NCI-H2081 treated with DMSO at 0.1 percent for 48 hours (cell line): ENCODE measurements at places on chromosomes 16 and 17.

GRCh38 chr17:78151514-78152008 is 5.4 kb downstream of the C17orf99 start:
- DNase-seq, result no peak

DNA sequence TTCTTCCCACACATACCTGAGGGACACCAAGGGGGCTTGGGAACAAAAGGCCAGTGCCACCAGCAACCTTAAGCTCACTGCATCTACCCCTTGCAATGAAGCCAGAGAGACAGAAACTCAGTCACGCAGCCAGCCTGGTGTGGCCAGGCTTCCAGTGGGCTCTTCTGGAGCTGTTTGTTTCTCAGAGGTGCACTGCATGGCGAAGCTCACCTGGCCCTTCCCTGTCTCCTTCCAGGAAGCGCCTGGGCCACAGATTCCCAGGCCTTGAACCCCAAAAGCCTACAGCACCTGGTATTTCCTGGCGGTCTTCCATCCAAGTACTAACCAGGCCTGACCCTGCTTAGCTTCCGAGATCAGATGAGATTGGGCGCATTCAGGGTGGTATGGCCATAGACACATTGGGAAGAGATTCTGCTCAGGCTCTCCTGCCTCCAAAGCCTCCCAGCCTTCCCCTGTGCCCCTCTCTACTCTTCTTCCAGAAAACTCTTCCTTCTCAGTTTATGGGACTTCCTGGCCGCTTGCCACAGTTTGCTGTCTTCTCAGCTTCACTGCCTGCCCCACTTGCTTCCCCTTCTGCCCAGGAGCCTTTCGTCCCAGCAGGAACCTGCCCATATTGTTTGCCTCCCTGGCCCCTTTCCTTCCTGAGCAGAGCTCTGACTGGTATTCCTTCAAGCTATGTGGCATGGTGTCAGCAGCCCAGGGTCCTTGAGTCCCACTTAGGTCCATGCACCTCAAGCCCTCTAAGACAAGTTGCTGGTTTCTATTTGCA is 1.6 kb downstream of the CISD3 start:
- DNase-seq, result no peak

- no peak for DNase-seq
Measured at GRCh38 chr17:69812240-69812837, 262.7 kb upstream of the KCNJ16 start.

DNA sequence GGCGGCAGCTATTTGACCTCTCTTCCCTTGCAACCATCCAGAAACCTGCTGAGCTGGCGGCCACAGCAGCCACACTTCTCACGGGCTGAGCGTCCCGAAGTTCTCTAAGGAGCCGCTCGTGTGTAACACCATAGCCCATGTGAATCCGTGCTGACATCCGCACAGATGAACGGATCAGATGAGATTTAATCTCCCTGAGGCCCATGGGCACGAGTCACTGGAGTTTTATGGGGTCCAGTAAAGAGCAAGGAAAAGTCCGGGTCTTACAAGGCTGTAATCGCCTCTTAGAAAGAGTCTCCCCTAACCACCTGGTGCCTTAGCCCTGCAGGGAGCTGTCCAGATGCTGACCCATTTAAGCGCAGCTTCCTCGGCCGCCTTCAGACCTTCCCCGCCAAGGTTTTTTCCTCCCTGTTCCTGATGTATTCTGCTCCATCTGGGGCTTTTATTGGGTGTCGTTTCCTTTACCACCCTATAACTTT is 5.5 kb upstream of the CACNG5 start:
- no peak for DNase-seq

GRCh38 chr17:78908426-78908825 is 5.4 kb upstream of the CEP295NL start:
- no peak for DNase-seq

- no peak for DNase-seq
Measured at GRCh38 chr17:48426761-48427500, 3.1 kb downstream of the SKAP1 start.

DNA sequence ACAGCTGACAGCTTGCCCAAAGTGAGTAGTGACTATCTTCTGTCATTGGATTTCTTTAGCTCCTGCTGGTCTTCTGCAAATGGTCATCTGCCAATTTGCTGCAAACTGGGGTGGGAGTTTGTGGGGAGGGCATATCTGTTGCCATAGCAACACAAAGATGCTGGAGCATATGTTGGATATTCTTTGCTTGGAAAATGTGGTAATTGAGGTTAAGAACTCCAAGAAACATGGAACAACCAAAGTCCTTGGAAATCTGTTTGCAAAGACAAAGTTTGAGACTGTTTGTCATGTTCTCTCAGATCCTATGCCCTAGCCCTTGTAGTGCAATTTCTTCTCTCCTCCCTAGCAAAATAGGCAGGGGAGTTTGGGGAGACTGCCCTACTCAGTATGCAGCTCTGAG is 155.3 kb downstream of the PRKCB start:
- no peak for DNase-seq

DNA sequence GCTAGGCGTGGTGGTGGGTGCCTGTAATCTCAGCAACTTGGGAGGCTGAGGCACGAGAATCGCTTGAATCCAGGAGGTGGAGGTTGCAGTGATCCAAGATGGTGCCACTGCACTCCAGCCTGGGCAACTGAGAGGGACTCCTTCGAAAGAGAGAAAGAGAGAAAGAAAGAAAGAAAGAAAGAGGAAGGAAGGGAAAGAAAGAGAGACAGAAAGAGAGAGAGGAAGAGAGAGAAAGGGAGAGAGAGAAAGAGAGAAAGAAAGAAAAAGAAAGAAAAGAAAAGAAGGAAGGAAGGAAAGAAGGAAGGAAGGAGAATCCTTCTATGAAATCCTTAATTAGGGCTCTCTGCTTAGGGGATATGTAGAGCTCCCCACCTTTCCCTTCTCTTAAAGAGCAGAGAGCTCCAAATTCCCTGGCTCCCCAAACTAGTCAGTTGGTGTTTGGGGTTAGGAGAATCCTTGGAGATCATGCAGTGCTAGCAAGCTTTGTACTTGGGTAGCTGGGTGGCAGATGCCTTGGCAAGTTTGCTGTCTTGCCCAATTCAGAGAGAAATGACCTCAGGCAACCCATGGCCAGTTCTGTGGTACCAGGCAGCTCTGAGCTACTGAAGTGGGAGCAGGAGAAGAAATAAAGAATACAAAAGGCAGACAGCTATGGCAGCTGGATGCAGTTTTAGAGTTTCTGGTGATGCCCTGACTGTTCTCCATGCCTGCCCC is 8.9 kb upstream of the HOXB13 start:
- DNase-seq, result no peak

DNA sequence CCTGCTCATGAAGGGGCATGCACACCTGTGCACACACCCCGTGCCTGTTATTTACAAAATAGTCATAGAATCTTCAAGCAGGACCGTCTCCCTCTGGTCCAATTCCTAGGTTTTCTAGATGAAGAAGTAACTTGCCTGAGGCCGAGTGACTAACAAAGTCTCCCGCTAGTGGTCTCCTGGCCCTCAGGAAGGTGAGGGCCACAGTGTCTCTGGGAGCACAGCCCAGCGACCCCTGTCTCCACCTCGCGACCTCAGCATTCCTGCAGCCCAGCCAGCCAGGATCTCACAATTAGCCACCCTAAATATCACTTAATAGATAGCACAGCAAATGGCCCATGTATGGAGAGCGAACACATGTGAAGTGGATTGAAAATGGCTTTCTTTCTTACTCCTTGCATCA is 30.5 kb upstream of the CACNG1 start:
- DNase-seq, result no peak

DNA sequence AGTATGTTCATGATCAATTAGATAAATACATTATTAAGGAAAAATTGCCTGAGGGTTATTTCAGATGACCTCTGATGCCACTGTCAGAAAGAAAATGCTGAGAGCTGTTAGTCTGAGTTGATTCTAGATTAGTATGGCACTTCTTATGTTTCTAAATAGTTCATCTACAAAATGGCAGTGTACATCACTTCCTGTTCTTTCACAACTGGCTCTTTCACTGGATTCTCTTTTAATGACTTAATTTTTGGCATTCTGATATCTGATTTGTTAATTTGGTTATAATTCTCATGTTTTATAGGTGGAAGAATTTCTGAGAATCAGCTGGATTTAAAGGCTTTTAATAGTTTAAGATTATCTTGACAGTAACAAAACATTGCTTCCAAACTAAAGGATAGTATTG is 3.3 kb downstream of the TAOK1 start:
- no peak for DNase-seq

GRCh38 chr16:82672676-82673075 is 45.9 kb downstream of the CDH13 start:
- no peak for DNase-seq
